CD4-positive, alpha-beta T cell treated with Interleukin-4 for 1 hour (primary cell): ENCODE measurements at places on chromosomes 4 and X.
A peak's percentile ranks its signal among the peaks of the same experiment; 100 is the strongest.

DNA sequence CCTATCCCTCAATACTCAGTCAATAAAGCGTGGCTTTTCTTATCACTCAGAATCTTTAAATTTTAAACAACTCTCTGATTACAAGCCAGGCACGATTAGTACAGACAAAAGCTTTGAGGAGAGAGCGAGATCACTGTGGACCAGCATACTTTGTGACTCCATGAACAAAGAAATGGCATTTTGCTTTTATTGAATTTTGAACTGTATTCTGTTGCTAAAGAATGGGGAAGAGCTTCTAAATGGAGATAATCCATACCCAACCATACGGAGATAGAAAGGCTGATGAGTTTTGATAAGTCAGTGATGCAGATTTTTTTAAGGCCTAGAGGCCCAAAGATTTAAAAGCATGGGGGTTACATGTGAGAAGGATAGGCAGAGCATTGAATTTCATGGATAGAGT lies 259.1 kb downstream of the DACH2 start:
- DNase-seq = no peak

DNA sequence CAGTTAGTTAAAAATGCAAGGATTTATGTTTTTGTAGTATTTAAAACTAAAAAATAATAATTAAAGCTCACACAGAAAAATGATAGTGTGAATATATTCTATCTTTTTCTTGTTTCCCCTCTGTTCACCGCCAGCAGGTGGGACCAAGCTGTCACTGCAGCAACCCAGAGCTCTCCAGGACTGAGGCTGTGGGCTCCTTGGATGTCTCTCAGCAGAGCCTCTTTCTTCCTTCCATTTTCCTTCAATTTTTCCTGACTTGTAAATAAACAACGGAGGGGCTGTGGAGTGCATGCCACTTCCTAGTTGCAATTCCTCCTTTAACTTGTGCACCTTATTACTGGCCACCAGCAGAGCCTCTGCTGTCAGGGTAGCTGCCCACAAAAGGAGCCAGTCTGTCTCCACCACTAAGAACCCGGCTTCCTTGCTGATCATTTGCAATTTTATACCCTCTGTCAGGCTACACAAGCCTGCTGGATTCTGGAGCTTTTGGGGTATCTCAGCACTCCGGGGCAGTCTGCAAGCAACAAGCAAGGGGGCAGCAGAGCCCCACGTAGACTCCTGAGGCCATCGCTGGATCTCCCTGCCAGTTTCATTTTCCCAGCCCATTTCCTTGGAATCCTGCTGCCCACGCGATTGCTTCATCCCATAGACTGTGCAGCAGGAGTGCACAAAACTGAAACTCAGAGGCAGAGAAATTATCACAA lies 1467.4 kb downstream of the C4orf33 start:
- DNase-seq = no peak

DNA sequence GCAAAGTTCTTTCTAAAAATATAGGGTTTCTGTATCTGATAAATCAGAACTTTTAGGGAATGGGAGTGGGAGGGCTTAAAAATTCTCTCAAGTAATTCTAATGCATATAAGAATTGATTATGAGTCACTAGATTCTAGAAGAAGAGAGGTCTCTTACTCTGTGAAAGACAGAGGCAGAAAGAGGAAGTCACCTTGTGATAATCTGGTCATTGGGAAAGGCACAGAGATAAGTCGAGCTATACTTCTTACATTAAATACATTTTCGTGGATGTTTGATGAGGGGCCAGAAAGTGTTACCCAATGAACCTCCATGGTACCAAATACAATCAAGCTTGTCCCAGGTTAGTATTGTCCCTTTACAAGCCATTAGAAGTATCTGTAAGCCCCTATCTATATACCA lies 134.4 kb downstream of the MAD2L1 start:
- DNase-seq = no peak

- DNase-seq = no peak
Measured at GRCh38 chr4:37648084-37648817, 37.9 kb downstream of the RELL1 start.

- no peak for DNase-seq
Measured at GRCh38 chrX:152821145-152821765, 9.3 kb downstream of the CETN2 start.

DNA sequence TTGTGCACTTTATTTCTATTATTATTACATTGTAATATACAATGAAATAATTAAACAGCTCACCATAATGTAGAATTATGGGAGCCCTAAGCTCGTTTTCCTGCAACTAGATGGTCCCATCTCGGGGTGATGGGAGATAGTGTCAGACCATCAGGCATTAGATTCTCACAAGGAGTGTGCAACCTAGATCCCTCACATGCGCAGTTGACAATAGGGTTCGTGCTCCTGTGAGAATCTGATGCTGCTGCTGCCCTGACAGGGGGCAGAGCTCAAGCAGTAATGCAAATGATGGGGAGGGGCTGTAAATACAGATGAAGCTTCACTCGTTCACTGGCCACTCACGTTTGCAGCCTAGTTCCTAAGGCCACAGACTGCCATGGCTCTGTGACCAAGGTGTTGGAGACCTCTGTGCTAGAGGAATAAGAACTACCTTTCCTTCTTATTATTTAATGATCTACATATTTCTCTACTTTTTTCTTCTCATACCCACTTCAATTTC lies 492.9 kb upstream of the INTU start:
- no peak for DNase-seq

DNA sequence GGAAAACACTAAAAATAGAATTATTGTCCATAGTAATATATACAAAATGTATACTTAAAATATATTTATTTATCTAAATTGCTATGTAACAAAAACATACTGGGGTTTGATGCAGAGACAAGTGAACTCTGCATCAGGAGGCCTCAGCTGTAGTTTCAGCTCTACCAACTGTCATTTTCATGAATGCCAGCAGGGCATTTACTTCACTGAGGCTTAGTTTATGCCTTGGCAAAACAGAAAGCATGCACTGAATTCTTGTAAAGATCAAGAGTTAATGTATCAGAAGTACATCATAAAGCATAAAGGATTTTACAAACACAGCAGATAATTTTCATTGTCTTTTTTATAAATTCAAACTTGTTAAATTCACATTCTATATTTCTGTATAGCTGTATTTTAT lies 577.0 kb downstream of the C4orf33 start:
- DNase-seq = no peak

- DNase-seq = no peak
Measured at GRCh38 chrX:122913134-122913533, 270.9 kb upstream of the GRIA3 start.

DNA sequence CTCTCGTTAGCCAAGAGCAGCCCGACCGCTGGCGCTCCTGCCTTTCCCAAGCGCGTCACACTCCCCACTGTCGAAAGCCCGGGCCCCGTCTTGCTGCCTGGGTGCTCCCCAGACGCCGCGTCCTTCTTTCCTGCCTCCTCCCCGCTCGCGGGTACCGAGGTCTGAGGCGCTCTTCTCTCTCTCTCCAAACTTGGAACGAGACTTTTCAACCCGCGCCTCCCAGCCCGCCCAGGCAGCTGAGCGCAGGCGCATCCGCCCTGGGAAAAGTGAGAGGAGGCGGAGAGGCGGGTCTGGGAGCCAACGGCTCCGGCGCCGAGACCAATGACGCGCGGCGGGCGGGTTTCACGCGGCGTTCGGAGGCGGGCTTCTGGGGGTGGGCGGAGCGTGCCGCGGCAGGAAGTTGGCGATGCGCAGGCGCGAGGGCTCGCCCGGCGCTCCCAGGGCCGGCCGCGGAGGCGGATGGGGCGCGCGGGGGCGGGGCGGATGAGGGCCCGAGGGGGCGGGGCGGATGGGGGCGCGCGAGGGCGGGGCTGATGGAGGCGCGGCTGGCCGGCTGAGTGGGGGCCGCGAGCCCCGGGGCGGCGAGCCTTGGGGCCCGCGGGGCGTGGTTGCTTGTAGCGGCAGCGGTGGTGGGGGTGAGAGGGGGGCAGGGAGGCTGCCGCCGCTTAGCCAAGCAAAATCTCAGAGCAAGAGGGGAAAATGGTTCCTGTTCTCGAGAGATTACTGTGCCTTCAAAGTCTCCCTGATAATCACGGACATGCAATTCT lies at the start of gene RBBP7:
RBBP7 (minus strand) TSS at position 268 of the 767 bp plus-strand sequence. CDS start 309 bp downstream, outside the sequence.
- DNase-seq = peak; percentile 92

GRCh38 chr4:24930151-24930550 lies 17.3 kb upstream of the CCDC149 start:
- DNase-seq = no peak

DNA sequence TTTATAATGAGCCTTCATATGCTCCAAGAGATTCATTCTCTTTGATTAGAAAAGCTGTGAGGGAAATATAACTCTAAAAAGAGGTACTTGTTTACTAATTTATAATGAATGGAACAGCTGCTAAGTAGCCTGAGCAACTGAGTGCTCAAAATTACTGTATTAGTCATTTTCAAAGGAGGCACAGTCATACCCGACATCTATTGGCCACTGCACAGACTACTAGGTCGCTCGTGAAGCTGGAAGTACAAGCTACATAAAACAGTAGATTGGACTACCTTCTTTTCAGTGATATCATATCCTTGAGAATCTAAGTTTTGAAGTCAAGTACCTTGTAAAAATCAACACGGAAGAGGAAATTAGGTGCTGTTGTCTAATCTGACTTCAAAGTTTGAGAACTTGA lies 52.0 kb upstream of the GLRB start:
- DNase-seq = no peak
